HFFc6 (cell line): ENCODE measurements at places on chromosomes 3 and 15. TPM values are rescaled to one million over a fixed set of nuclear protein-coding genes. Genes with fewer than 3 reads are reported as not detected.

TMCO5A gene
- not detected in 3 replicates for total RNA-seq

CMTM8 gene
- total RNA-seq = not detected in 2 replicates

HTR3E gene
- total RNA-seq = not detected in 3 replicates

TPRG1 gene
- total RNA-seq = not detected in 3 replicates

SLC38A3 gene
- total RNA-seq = 0.24 TPM in 1 of 3 replicates, not detected in the others

UBE3A gene
- total RNA-seq = 80.1 and 85.0 TPM in 2 replicates

PLA2G4B gene
- 1.8 to 3.0 TPM (median 2.2 TPM) in 3 replicates for total RNA-seq

CSPG4 gene
- total RNA-seq = 75.0 to 99.8 TPM (median 84.2 TPM) in 3 replicates

LEKR1 gene
- total RNA-seq = 0.30 to 0.79 TPM (median 0.59 TPM) in 3 replicates

TMEM207 gene
- not detected in 2 replicates for total RNA-seq

MYZAP gene
- not detected in 3 replicates for total RNA-seq

NPAP1 gene
- not detected in 3 replicates for total RNA-seq

- H3K27me3 ChIP-seq = peaks cover 22% of the 10 kb centered on the region
- H3K4me1 ChIP-seq = peaks cover 18% of the 10 kb centered on the region
- no peaks in the 10 kb centered on the region for H3K36me3 ChIP-seq
- no peak overlapping the region for H3K27ac ChIP-seq
- DNase-seq = no peak
Observed at GRCh38 chr3:53724566-53724965, 121.7 kb downstream of the CHDH start.

- H3K4me3 ChIP-seq = peak overlapping the region; percentile 22
- H3K36me3 ChIP-seq = peaks cover 67% of the 10 kb centered on the region
- peak overlapping the region; percentile 75 for H3K27ac ChIP-seq
- peaks cover 4% of the 10 kb centered on the region; the same call in 1 of the 2 replicates for H3K27me3 ChIP-seq
- H3K4me1 ChIP-seq = peaks cover 69% of the 10 kb centered on the region
Observed at GRCh38 chr15:37093480-37094332, 6.6 kb downstream of the MEIS2 start.

DNA sequence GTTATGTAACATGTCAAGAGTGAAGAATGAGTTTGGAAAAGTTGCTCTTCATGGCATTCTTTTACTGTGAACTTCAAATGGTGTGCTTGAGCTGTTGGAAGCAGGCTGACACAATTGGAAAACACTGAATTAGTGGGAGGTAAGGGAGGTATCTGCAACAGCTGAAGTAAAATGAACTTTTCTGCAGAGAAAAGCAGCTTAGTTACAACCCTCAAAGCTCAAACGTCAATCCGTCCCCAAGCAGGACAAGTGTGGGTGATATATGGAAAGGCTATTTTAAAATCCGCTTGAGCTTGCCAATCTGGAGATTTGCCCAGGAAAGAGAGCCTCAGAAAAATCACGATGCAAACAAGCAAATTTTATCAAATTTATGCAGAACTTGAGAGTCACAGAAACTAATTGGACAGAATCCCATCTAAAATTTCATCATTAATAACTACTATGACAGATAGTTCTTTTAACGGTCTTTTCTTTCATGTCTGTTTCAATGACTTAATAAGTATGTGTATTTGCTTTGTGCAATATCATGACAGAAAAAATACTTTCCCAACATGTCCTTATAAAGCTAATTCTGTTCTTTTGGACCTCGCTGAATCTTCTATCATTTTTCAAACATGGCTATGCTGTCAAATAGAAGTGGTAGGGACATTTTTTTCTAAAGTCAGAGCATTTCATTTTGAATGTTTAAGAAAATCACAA lies 266.6 kb upstream of the SLITRK3 start:
- H3K27ac ChIP-seq = no peak overlapping the region
- H3K27me3 ChIP-seq = no peaks in the 10 kb centered on the region; the same call in 1 of the 2 replicates
- H3K4me1 ChIP-seq = no peaks in the 10 kb centered on the region
- no peak for DNase-seq
- no peaks in the 10 kb centered on the region for H3K36me3 ChIP-seq

GRCh38 chr15:90044191-90044590 lies 43.1 kb downstream of the ZNF710 start:
- no peaks in the 10 kb centered on the region for H3K36me3 ChIP-seq
- no peak overlapping the region for H3K4me3 ChIP-seq
- H3K27ac ChIP-seq = no peak overlapping the region
- DNase-seq = no peak
- no peaks in the 10 kb centered on the region; the same call in 1 of the 2 replicates for H3K27me3 ChIP-seq
- peaks cover 26% of the 10 kb centered on the region for H3K4me1 ChIP-seq

DNA sequence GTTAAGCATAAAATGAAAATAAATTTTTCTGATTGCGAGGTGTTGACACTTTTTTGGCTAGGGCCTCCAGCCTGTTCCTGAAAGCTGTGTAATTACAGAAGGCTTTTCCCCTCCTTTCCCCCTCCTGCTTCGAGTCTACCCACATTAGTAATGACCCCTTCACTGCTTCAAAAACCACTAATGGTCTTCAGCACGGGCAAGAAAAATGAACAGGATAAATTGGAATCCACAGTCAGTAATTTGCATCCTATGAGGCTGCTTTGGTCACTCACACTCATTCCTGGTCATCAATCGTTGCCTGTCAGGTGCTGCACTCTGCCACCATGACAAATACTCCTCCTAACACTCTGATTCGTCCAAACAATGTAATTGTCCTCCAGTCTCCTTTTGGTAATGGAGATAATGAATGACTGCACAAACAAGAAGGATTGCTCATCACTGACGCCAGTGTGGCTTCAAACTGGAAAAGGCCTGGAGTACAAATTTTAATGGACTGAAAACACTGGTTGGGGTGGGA lies 148.6 kb downstream of the MEIS2 start:
- H3K27ac ChIP-seq = peak overlapping the region; percentile 78
- H3K36me3 ChIP-seq = peaks cover 22% of the 10 kb centered on the region
- H3K4me1 ChIP-seq = peaks cover 47% of the 10 kb centered on the region
- peak; percentile 91 for DNase-seq
- H3K27me3 ChIP-seq = no peaks in the 10 kb centered on the region

GRCh38 chr15:70491201-70491621 lies 272.1 kb downstream of the UACA start:
- H3K36me3 ChIP-seq = no peaks in the 10 kb centered on the region
- H3K4me3 ChIP-seq = no peak overlapping the region
- no peak for DNase-seq
- H3K4me1 ChIP-seq = peaks cover 77% of the 10 kb centered on the region
- peak overlapping the region; percentile 97; the same call in 1 of the 2 replicates for H3K27ac ChIP-seq

DNA sequence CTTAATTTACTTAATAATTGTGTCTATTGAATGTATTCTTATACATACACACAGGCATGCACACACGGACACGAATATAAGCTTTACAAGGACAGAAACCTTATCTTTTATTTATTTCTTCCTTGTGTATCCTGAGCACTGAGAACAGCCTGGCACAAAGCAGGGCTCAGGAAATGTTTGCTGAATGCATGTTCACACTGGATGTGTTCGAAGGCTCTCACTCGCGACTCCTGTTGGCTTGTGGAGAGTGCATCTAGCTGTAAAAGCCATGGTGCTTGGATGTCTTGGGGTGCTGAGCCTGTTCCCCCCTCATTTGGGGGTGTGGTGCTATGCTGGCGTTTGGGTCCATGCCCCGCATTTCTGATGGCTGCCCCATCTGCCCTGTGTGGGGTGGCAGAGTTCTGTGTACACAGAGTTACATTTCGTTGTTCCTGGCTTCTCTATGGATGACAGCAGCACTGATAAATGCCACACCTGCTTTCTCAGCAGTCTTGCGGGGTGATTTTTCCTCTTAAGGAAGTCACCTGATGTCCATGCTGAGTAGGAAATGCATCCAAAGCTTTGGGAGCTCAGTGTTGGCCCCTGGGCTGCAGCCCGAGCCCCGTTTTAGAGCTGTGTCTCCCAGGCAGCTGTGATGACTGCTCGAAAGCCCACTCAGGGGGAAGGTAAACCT lies 148.5 kb downstream of the IGF1R start:
- no peak overlapping the region for H3K27ac ChIP-seq
- no peaks in the 10 kb centered on the region; the same call in 1 of the 2 replicates for H3K36me3 ChIP-seq
- DNase-seq = no peak
- H3K4me1 ChIP-seq = peaks cover 67% of the 10 kb centered on the region
- no peak overlapping the region for H3K4me3 ChIP-seq

DNA sequence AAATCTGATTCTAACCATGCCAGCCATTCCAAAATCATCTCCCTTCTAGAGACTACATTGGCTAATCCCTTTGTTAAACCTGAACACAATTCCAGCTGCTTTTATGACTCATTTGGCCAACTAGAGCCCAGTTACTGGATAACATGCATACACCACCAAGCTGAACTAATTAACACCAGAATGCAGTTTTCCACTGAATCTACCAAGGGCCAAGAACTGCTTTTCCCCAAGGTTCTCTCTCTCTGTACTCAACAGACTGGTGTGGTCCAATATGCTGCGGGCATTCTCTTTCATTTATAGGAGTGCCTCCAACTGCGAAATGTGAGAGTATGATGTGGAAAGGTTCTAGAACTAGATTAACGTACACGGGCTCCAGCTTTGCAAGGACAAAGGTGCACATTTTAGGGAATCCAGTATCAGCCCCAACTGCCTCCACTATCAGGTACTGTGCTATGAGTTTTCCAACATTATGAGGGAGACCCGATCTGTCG lies 1.5 kb downstream of the CHSY1 start:
- H3K36me3 ChIP-seq = peaks cover 20% of the 10 kb centered on the region
- H3K4me3 ChIP-seq = peak overlapping the region; percentile 87
- peak overlapping the region; percentile 88 for H3K27ac ChIP-seq
- H3K27me3 ChIP-seq = peaks cover 4% of the 10 kb centered on the region; the same call in 1 of the 2 replicates
- DNase-seq = peak; percentile 55
- peaks cover 56% of the 10 kb centered on the region for H3K4me1 ChIP-seq

DNA sequence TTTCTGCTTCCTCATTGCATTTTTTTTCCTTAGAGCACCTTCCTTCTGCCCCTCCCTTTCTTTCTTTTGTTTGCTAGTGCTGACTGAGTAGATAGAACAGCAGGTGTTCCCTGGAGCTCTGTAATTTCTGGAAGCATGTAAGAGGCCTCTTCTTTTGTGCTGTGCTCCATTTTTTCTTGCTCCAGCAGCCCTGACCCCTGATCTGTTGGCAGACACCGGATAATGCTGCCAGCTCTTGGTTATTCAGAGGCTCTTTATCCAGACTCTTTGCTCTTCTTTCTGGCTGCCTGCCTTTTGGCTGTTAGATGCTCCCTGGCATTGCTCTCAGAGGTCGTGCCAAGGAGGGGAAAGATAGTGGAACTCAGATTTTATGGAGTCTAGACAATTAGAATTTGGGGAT lies 104.4 kb upstream of the RBMS3 start:
- peaks cover 5% of the 10 kb centered on the region for H3K36me3 ChIP-seq
- no peak for DNase-seq
- peaks cover 22% of the 10 kb centered on the region for H3K4me1 ChIP-seq
- no peak overlapping the region for H3K27ac ChIP-seq
- no peak overlapping the region for H3K4me3 ChIP-seq
- H3K27me3 ChIP-seq = no peaks in the 10 kb centered on the region

- no peaks in the 10 kb centered on the region for H3K4me1 ChIP-seq
- H3K36me3 ChIP-seq = no peaks in the 10 kb centered on the region
- no peak overlapping the region for H3K4me3 ChIP-seq
- DNase-seq = no peak
Observed at GRCh38 chr3:64890006-64890405, 202.2 kb upstream of the ADAMTS9 start.

DNA sequence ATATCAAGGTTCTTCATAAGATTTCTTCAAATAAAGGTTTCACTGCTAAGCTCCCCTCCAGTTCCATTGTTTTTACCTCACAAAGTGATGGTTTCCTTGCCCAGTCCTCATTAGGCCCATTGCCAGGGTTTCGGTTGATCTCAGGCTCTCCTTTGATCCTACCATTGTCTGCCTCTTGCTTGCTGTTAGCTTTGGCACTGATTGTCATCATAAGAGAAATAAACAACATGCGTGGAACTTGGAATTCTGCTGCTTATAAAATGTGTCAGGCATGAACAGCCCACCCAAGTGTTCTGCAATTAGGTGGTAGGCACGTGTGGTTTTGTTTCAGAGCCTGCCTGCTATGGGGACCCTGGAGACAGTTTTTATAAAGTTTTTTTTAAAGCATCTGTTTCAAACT lies 107.6 kb upstream of the BFSP2 start:
- H3K36me3 ChIP-seq = no peaks in the 10 kb centered on the region
- H3K4me1 ChIP-seq = peaks cover 45% of the 10 kb centered on the region
- no peaks in the 10 kb centered on the region; the same call in 1 of the 2 replicates for H3K27me3 ChIP-seq
- H3K4me3 ChIP-seq = no peak overlapping the region

DNA sequence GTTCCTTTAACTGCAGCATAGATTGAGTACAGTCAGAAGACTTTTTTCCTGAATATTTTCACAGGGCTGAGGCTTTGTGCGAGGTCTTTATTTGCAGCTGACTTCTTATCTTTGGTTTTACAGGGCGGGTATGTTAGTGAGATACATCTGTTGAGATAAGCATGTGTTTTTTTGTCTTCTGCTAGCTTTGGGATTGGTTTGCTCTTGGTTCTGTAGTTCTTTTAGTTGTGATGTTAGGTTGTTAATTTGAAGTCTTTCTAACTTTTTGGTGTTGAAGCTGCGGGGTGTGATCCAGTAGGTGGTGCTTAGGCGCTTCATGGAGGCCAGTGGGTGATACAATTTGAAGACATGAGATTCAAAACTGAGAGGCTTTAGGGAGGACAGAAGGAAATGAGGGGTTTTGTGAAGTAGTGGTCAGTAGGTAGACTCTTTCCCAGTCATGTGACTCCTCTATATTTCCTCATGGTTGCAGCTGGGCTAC lies 67.9 kb upstream of the TNFSF10 start:
- peaks cover 4% of the 10 kb centered on the region for H3K27me3 ChIP-seq
- H3K4me1 ChIP-seq = no peaks in the 10 kb centered on the region
- no peak overlapping the region for H3K4me3 ChIP-seq
- no peak overlapping the region for H3K27ac ChIP-seq
- H3K36me3 ChIP-seq = no peaks in the 10 kb centered on the region
- DNase-seq = no peak

DNA sequence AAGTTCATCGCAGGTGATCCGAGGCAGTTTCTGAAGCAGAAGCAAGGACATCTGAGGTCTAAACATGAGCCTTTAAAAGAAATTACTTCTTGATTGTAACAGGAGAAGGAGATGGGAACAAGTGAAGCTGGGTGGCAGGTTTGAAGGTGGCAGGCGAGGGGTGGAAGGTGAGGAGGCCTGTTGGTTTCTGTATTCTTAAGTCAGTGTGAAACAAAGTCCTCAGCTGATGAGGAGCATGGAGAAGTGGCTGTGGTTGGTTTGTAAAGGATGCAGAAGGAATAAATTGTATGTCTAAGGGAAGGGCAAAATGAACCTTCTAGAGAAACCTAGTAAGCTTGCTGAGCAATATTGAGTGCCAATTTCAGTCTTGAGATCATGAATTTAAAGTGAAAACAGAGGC lies 298.8 kb downstream of the CHST2 start:
- no peak overlapping the region for H3K27ac ChIP-seq
- H3K4me1 ChIP-seq = peaks cover 16% of the 10 kb centered on the region
- no peak for DNase-seq
- H3K36me3 ChIP-seq = no peaks in the 10 kb centered on the region
- H3K4me3 ChIP-seq = no peak overlapping the region

GRCh38 chr3:37542772-37543449 lies 318.8 kb upstream of the CTDSPL start:
- DNase-seq = no peak
- H3K27me3 ChIP-seq = peaks cover 16% of the 10 kb centered on the region
- H3K4me1 ChIP-seq = 0 out of 2 replicates have a peak, but pooled peaks cover 5% of the 10 kb centered on the region
- no peak overlapping the region for H3K4me3 ChIP-seq
- no peaks in the 10 kb centered on the region for H3K36me3 ChIP-seq
- H3K27ac ChIP-seq = no peak overlapping the region

- no peaks in the 10 kb centered on the region for H3K4me1 ChIP-seq
- no peak overlapping the region for H3K4me3 ChIP-seq
- no peaks in the 10 kb centered on the region; the same call in 1 of the 2 replicates for H3K27me3 ChIP-seq
- no peak for DNase-seq
Observed at GRCh38 chr3:139020036-139020867, 474 bp downstream of the PRR23B start.

- H3K27me3 ChIP-seq = no peaks in the 10 kb centered on the region; the same call in 1 of the 2 replicates
- DNase-seq = no peak
- no peak overlapping the region for H3K27ac ChIP-seq
- no peak overlapping the region for H3K4me3 ChIP-seq
- no peaks in the 10 kb centered on the region for H3K4me1 ChIP-seq
- H3K36me3 ChIP-seq = peaks cover 4% of the 10 kb centered on the region; the same call in 1 of the 2 replicates
Observed at GRCh38 chr3:61186030-61186429, 65.2 kb downstream of the FHIT start.
